Lower lobe of right lung (tissue), 2 donors: ENCODE measurements at places on chromosomes 7 and 10. TPM values are rescaled to one million over a fixed set of nuclear protein-coding genes. Genes with fewer than 3 reads are reported as not detected.

ASNS gene
- total RNA-seq, result 25.3 TPM

CPED1 gene
- total RNA-seq, result 38.6 TPM

DNA sequence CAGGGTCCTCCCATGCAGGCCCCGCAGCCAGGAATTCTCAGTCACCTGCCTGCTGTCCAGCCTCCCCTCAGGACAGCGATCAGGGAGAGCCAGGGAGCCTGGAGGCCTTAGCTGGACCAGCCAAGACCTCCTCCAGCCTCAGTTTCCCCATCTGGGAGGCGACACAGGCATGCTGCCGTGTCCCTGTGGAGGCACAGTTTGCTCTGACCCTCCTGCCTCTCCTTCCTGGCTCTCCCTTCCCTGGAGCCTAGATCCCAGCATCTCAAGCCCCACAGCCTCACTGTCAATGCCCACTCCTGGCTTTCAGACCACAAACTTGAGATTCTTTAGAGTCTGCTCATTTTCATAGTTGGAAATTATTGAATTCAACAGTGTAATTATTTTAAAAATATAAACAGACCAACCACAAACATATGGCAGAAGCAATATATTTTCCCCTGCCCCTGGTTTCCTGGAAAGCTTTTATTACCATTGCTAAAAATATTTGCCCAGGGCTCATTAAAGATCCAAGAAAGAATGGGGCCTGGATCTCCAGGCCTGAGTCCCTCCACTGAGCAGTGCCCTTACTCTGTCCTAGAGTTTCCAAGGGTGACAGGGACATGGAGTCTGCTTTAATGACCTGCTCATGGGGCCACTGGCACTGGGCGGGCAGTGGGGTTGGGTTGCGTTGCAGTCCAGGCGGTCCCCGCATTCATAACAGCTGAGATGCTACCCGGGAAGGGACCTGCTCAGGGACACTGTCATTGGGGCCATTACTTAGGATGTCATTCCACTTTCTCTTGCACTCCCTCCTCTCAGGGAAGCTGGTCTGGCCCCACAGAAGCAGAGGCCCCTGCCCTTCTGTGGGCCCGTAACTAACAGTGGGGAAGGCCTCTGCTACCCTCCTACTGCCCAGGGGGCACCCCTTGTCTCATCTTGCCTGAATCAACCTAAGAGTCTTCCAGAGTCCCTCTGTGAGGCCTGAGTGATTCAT, 81.6 kb upstream of the CHST15 start:
- H3K4me3 ChIP-seq, result no peak overlapping the region
- no peaks in the 10 kb centered on the region for H3K36me3 ChIP-seq
- H3K27me3 ChIP-seq, result no peaks in the 10 kb centered on the region
- H3K4me1 ChIP-seq, result no peaks in the 10 kb centered on the region
- DNase-seq, result no peak
- H3K27ac ChIP-seq, result no peak overlapping the region

DNA sequence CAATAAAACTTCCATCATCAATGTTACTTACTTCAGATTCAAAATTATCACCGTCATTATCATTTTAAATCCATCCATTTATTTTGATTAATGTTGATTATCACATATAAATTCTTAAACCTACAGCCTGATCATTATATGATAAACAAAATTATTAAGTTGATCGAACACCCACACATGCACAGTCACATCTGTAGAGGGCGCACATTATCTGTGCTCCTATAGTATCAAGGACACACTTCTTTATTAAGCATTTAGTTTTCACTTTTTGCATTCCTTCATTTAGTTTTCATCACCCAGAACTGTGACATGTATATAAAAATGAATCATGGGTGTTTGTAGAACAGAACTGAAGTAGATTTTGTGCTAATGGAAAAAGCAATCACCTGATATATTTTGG, 26.2 kb upstream of the ZNF716 start:
- DNase-seq, result no peak
- no peak overlapping the region for H3K27ac ChIP-seq
- no peak overlapping the region for H3K4me3 ChIP-seq
- H3K36me3 ChIP-seq, result no peaks in the 10 kb centered on the region
- H3K27me3 ChIP-seq, result no peaks in the 10 kb centered on the region
- no peaks in the 10 kb centered on the region for H3K4me1 ChIP-seq
